Activated CD4-positive, alpha-beta T cell treated with anti-CD3 and anti-CD28 coated beads, Interleukin-2, amount 50 U/mL, for 24 hours (primary cell): ENCODE measurements at places on chromosomes 1 and 21.

GRCh38 chr21:17612023-17612564, 607 bp downstream of the BTG3 start:
- peak; percentile 5 for DNase-seq

DNA sequence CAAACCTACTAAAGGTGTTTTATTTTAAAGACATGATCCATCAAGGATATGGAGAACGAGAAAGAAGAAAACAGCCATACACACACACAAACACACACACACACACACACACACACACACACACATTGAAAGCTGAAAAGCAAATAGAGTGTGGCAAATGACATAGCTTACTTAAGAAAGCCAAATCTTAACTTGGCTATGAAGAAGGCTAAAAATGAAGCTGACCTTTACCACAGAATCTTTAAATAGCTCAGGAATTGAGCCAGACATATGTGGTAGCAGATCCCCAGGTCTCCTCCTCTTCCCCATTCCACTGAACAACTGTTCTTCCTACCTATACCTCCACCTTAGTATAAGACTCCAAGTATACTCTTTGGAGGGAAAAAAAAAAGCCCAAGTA, 185.6 kb downstream of the CLEC20A start:
- DNase-seq = no peak

GRCh38 chr1:209743145-209743482, 12.7 kb upstream of the TRAF3IP3 start:
- no peak for DNase-seq

DNA sequence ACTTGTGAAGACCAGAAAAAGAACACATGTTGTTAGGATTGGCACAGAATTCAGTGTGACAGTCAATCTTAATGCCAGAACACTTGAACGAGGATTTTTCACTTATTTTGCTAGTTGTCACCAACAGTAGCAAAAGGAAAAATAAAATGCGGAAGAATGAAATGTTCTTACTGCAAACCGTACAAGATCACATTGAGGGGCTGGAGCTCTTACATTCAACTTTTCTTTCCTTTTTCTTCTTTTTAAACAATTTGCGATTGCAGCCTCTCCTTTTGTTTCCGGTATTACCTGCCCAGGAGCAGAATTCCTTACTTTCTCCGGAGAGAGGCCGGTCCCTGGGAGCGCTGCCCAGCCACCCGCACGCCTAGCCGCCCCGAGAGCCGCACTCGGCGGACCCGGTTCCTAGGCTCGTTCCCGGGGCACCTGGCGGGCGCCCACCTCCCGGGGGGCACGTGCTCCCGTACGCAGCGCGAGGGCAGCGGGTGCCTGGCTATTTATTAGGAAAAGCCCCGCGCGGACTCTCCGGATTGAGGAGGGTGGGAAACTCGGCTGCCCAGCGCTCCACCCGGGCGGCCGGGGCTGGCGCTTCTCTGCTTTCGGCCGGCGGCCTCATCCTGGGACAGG, 1.2 kb upstream of the CAMTA1 start:
- no peak for DNase-seq

DNA sequence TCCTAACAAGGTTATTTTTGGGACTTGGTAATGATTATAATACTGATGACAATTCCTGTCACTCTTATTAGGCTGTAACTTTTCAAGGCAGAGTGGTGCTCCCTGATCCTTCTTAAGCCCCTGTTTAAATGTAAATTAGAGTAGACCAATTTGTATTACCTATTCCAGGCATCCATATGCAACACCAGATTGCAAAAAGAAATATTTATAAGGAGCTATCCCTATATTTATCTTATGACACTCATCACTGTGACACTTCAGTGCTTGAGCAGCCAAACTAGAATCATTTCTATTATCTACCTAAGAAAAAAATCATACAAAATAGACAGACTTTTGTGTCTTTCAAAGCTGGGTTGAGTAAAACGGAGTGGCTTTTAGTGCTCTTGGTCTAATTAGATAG, 462.7 kb downstream of the ADGRL2 start:
- no peak for DNase-seq

GRCh38 chr1:182229921-182230491, 161.6 kb downstream of the GLUL start:
- DNase-seq = no peak

GRCh38 chr1:153849487-153850185, 73.1 kb downstream of the GATAD2B start:
- no peak for DNase-seq

GRCh38 chr1:219331424-219331823, 157.7 kb downstream of the LYPLAL1 start:
- DNase-seq = no peak

- no peak for DNase-seq
Measured at GRCh38 chr1:16046842-16047241, 3.3 kb downstream of the CLCNKB start.

- no peak for DNase-seq
Measured at GRCh38 chr1:240310226-240310925, 218.7 kb downstream of the FMN2 start.

DNA sequence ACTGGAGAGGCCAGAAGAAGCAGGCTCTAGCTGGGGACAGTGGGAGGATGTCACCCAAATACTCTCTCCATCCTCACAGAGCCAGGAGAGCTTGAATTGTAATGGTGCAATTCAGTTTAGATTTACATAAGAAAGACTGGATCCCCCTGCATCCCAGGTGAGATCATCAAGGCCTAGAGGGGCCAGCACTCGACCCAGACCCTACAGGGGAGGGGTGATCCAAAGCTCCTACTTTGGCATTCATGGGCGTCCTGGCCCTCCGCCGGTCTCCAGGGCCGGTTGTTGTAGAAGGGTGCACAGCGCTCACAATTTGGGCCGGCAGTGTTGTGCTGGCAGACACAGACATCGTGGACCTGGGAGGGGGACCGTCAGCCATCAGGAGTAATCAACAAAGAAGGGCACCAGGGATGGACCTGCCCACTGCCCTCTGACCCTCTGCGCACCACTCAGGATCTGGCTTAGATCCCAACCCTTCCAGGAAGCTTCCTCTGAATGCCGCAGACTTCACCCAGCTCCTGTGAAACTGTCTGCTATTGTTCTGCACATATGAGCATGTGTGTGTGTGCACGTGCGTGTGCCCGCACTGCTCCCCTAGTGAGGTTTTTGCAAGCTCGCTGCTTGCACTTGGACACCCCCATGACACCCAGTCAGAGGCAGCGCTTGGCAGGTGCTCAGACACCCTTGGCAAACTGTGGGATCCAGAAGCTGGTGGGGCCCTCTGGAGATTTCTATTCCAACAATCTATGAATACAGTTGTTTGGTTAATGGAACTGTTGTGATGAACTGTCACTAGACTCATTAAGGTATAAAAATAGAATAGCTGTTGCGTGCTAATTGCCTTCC, 21.6 kb downstream of the LAMB3 start:
- DNase-seq = no peak

DNA sequence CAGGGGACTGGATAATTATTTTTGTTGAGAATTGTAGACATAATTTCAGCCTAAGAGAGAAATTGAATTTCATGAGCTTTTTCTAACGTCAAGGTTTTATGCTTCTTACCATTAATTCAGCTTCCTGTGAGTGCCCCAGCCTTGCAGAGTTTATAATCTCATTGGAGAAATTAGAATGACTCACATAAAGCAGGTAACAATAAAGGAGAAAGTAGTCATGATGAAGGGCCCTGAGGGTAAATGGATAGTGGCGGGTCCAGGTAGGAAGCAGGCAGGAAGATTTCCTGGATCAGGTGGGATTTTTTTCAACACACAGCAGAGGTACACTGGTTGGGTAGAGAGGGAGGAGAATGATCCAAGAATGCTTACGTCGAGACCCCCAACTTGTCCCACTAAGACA, 311.4 kb downstream of the BARHL2 start:
- no peak for DNase-seq

DNA sequence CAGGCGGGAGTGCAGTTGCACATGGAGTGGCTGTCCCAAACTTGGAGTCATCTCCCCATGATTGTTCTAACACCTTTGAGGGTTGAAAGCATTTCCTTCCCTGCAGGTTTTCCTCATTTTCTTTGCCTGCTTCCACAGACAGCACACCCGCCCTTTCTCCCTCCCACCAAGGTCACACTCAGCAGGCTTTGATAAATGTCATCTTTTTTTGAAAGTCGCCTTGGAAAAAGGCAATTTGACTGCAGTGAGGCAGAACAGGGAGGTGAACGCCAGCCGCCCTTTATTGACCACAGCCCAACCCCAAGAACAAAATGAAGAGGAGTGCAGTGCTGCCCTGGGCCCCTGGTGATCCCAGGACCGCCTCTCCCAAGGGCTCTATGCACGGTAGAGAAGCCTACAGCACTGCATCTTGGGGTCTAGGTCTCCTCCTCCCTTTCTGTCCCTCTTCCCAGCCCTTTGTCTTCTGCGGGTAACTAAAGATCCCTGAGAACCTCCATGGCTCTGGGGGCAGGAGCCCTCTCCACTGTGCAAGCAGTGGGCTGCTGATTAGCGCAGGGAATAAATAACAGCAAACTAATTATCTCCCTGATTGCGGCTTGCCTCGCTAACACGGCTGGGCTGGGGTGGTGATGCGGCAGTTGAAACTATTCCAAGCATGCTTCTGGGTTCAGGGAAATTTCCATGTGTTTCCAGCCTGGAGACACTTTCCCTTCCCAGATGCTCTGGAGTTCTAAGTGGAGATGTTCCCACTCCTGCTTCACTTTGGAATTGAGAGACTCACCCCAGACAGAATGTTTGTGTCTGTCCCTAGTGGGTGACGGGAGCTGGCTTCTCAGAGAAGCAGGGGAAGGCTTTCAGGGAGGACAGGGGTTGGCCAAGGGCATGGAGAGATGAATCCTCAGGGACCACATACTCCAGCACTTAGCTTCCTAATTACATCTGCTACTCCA, 11.8 kb upstream of the AMIGO1 start:
- no peak for DNase-seq

DNA sequence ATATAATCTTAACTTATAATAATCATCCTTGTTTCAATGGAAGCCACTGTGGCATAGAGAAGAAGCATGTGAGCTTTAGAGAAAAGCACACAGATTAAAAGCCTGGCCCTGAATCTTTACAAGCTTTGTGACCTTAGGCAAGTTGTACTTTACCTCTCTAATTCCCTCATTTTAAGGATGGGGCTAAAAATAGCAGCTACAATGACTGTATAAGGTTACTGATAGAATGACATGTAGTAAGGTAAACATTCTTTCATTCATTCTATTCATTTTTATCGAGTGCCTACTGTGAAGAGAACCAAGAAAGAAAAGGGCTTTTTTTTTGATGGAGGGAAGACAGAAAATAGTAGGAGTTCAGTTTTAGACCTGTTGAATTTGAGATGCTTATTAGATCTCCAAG, 25.6 kb downstream of the CDKN2C start:
- DNase-seq = no peak

DNA sequence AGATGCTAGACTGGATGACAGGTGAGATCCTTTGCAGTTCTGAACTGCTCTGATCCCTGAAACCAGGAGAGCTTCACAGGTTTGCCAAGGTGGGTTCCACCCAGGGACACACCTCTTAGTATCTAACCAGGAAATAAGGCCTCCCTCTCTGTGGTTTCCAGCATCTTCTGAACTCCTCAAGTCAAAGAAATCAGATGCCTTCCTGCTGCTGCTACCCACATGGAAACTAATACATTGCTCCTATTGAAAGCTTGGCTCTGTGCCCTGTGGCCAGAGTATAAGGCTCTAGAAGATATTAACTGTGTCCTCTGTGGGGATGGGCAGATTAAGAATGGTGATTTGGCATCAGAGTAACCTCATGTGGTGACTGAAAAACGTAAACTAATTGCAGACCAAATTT, 75.0 kb upstream of the MRPS6 start:
- no peak for DNase-seq

DNA sequence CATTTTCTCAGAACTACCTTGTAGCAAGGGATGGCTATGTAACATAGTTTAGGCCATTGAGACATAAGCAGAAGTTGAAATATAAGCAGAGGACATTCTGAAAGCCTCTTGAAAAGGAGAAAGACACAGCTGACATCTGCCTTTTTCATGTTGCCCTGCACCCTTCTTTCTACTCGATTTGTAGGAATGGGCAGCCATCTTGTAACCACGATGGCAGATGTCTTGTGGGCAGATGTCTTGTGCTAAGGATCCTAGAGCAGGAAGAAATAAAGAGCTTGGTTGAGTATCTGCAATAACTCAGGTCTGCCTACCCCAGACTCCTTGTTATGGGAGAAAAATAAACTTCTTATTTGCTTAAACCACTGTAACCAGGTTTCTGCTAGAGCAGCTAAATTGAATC, 351.0 kb downstream of the PDE4B start:
- DNase-seq = no peak

DNA sequence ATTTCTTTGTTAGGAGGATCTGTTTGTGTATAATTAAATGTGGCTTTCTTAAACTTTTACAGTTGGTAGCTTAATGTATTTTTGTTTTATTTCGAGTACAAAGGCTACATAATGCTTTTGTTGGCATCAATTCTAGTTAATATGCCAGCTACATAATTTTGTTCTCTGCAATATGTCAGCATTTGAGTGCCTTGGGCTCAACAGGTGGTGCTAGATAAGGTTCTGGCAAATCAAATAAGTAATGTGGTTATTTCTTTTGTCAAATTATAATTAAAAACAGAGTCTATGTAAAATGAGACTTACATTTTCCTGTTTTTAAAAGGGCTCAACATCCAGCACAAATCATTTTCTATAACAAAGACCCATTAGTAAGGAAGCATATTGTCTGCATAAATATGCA, 410.6 kb upstream of the NR5A2 start:
- DNase-seq = no peak

DNA sequence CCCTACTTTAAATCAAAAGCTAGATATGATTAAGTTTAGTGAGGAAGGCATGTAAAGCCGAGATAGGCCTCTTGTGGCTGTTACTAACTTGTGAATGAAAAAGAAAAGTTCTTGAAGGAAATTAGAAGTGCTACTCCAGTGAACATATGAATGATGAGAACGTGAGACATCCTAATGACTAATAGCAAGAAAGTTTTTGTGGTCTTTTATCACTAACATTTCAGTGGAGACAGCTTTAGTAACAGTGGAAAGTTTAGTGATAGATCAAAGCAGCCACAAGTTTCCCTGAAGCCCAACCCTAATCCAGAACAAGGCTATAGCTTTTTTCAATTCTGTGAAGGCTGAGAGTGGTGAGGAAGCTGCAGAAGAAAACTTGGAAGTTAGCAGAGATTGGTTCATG, 73.6 kb upstream of the LRRC8B start:
- no peak for DNase-seq

DNA sequence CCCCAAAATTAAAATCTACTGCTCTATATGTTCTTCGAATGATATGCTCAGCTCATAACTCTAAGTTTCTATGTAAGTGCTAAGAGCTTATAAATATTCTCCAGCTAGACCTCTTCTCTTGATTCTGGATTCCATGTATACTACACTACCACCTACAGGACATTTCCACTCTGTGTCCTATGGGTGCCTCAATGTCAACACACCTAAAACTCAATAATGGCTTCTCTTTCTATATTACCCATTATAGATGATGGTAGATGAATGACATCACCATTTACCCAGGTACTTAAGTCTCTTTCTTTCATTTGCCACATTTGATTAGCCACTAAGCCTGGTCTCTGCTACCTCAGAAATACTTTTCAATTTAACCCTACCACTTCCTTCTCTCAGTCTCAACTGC, 41.3 kb downstream of the TBX19 start:
- no peak for DNase-seq
